A549 treated with GW870086 at 1 μM for 4 hours (cell line): ENCODE measurements at places on chromosomes 1 and 21. TPM values are rescaled to one million over a fixed set of nuclear protein-coding genes. Genes with fewer than 3 reads are reported as not detected.

The CLDN8 gene
- total RNA-seq = not detected in 5 replicates

The RBP7 gene
- 6.2 to 7.8 TPM (median 6.9 TPM) in 5 replicates for total RNA-seq

The MNDA gene
- total RNA-seq = not detected in 5 replicates

The LINGO4 gene
- total RNA-seq = not detected in 5 replicates

The HAPLN2 gene
- total RNA-seq = 0.21 to 0.23 TPM in 2 of 5 replicates, not detected in the others

The SHISAL2A gene
- total RNA-seq = 0.29 to 0.47 TPM (median 0.39 TPM) in 4 of 5 replicates, not detected in the other

The PRKAA2 gene
- 1.5 to 2.5 TPM (median 2.0 TPM) in 5 replicates for total RNA-seq

The TMEM52 gene
- 0.65 to 0.80 TPM (median 0.74 TPM) in 5 replicates for total RNA-seq

The SH3BP5L gene
- 22.3 to 27.1 TPM (median 24.4 TPM) in 5 replicates for total RNA-seq

The CEP350 gene
- total RNA-seq = 7.8 to 13.0 TPM (median 11.7 TPM) in 5 replicates

The LCE2C gene
- total RNA-seq = not detected in 5 replicates

The DCST2 gene
- total RNA-seq = 0.17 to 0.80 TPM (median 0.29 TPM) in 5 replicates

The CYP4A11 gene
- total RNA-seq = not detected in 5 replicates

The LRRC3 gene
- 1.2 to 2.1 TPM (median 1.9 TPM) in 5 replicates for total RNA-seq

The LCE4A gene
- total RNA-seq = not detected in 5 replicates

The ZNF362 gene
- total RNA-seq = 7.9 to 12.4 TPM (median 10.8 TPM) in 5 replicates
